Renal pelvis (tissue), 12 donors: ENCODE measurements at places on chromosomes 4 and X. TPM values are rescaled to one million over a fixed set of nuclear protein-coding genes. Genes with fewer than 3 reads are reported as not detected.

DNA sequence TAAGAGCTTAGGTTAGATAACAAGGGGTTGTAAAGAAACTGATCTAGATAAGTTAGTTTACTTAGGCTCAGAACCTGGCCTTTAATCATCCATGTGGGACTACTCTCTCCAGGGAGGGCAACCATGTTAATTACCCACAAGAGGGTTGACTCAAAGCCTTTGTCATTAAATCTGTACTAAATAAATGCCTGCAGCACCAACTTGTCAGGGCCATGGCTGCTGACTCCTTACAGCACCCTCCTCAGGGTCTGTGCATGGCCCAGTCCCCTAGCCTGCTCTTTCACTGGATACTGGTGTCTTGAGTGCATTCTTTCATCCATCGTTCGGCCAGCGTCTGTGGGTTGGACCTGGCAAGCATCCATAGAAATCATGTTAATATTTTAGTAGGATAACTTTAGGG lies 34.7 kb downstream of the CASP3 start:
- DNase-seq = no peak

DNA sequence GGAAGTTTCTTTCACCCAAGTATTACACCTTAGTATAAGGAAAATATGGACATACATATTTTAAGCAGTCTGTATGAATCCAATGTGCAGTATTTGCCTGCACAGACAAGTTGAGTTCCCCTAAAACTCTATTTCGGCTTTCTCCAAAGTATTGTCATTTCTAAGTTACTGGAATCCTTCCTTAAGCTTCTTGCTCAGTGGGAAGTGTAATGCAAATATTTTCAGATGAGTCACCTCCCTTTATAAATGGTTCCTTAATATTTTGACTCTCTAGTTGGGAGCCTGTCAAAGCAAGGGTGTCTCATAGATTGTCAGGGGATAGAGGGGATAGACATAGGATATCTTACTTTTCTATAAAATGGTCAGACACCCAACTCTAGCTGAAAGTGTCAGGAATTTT lies 178.6 kb downstream of the NAA11 start:
- no peak for DNase-seq

The GAB1 gene
- 48.2 TPM for polyA plus RNA-seq

The SSX4B gene
- polyA plus RNA-seq = not detected

DNA sequence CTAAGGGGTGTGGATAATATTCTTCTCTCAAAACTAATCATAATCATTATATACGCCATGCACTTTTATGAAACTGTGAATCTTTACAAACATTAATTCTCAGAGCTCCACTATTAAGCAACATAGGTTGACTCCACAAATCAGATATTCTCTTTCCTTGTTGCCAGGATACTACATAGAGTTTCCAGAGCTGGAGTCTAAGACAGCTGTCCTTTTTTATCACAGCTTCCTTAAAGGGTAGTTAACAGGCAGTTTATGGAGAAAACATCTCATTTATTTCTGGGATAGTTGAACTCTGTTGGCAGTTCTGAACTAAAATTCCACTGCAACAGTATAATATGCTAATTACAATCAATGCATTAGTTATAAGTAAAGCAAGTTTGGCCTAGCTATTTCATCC lies 152.1 kb upstream of the PPP1R2C start:
- no peak for DNase-seq

GRCh38 chr4:53477636-53478035 lies 100.2 kb downstream of the FIP1L1 start:
- no peak for DNase-seq

DNA sequence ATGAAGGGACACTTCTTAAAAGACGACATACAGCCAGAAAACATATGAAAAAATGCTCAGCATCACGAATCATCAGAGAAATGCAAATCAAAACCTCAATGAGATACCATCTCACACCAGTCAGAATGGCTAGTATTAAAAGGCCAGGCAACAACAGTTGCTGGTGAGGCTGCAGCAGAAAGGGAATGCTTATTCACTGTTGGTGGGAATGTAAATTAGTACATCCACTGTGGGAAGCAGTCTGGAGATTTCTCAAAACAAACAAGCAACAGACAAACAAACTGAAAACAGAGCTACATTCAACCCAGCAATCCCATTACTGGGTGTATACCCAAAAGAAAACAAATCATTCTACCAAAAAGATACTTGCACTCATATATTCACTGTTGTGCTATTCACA lies 197.9 kb downstream of the EVC2 start:
- no peak for DNase-seq

GRCh38 chr4:125741825-125742452 lies 427.2 kb downstream of the FAT4 start:
- DNase-seq = no peak

- DNase-seq = no peak
Measured at GRCh38 chr4:55038176-55038890, 87.1 kb downstream of the KDR start.

The SPARCL1 gene
- 8.8 TPM for polyA plus RNA-seq

The ENPEP gene
- 185 TPM for polyA plus RNA-seq

The VSIG4 gene
- polyA plus RNA-seq = 5.9 TPM

- DNase-seq = no peak
Measured at GRCh38 chr4:165288226-165288625, 39.2 kb upstream of the MSMO1 start.

DNA sequence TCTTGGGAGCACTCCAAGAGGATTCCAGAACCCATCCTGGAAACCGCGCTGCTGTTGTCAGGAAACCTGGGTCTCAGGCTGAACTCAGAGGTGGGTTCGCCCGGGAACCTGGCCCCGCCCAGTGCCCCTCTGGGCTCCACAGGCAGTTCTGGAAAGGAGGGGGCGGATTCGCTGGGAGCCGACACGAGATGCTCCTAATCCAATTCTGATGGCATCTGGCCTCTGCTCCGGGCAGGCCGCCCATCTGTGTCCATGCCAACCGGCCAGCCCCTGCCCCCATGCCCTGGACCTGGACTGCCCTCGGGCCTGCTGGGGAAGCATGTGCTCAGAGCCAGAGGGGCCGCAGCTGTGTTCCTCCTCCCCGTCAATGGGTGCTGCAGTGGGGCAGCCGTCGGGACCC lies 21.0 kb downstream of the ATP2B3 start:
- DNase-seq = no peak

The ANXA5 gene
- polyA plus RNA-seq = 369 TPM
